ENCODE measurements at places on chromosomes 3 and 15.
A peak's percentile ranks its signal among the peaks of the same experiment; 100 is the strongest.

GRCh38 chr3:55164876-55165275 lies 237.0 kb upstream of the LRTM1 start:
- no peak for DNase-seq

DNA sequence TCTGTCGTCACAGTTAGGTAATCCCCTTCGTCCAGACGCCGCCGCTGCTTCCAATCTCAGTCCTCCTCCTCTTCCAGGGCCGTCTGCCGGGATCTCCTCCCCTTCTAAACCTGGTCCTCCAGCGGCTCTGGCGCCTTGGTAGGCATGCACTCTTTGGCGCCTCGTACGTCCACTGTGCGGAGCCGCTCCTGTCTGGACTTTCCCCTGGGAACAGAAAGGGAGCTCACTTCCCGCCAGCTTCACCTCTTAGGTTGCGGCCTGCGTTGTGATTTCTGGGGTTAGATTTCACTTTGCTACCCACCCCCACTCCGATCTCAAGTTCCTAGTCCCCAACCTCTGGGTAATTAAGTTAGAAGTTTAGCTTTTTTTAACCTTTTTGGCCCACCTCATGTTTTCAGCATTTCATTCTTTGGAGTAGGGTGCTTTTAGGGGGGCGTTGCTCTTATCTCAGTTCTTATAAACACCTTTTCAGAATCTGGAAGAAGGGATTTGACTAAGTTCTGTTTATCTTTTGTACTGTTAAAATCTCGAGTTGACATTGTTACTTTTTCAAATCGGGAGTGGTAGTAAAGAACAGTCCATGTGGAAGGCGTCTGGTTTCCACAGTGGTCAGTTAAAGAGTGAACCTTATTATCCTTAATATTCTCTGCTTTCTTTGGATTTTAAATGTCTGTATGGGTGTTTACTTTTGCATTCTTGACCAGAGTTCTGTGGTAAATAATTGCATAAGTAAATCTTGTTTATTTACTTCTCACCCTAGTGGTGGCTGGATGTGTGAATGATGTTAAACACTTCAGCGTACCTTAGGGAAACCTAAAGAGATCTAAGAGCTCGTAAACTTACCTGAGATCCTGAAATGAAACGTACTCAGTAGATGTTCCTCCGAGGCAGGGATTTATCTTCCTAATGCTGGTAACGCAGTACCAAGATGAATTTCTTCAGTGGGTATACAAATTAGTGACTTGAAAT lies 611 bp downstream of the CTDSPL2 start:
- DNase-seq = no peak

DNA sequence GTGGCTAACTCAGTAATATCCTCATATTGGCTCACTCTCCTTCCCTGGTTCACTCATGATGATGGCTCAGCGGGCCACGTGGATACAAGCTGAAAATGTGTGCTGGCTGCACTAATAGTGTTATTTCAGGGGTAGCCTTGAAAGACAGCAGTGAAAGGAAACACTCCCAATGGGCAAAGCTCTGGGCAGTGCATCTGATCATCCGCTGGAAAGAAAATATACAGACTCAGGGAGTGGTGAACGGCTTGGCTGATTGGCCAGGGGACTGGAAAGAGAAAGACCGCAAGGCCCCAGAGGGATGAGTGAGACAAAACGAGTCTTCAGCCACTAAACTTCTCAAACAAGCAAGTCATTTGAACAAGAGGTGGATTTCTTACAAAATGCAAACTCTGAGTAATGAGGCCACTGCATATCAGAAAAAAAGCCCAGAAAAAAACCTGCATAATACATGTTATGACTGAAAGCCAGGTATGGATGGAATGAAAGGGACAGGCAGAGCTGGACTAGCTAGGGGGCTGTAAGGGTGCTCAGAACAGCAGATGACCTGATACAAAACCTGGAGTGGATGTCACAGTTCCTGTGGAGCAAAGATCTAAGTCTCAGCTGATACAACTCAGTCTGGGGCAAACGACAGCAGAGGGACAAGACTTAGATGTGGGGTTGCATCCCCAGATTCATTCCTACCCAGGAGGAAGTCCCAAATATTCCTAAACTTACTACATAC lies 33.3 kb downstream of the CMTM6 start:
- DNase-seq = no peak

DNA sequence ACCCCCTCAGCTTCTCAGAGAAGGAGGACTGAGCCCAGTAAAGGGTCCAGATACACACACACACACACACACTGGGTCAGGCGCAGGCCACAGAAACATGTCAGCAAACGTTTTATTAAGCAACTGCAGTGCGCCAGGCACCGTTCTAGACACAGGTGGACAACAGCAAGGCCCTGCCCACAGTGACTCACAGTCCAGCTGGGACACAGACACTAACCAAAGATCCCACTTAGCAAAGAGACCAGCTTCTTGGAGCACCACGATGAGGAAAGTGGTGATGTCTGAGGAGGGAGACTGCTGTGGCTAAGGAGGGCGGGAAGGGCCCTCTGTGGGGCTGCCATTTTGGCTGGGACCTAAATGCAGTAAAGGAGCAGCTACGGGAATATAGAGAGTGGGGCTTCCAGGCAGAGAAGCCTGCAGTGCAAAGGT lies 2.8 kb upstream of the VILL start:
- DNase-seq = no peak

DNA sequence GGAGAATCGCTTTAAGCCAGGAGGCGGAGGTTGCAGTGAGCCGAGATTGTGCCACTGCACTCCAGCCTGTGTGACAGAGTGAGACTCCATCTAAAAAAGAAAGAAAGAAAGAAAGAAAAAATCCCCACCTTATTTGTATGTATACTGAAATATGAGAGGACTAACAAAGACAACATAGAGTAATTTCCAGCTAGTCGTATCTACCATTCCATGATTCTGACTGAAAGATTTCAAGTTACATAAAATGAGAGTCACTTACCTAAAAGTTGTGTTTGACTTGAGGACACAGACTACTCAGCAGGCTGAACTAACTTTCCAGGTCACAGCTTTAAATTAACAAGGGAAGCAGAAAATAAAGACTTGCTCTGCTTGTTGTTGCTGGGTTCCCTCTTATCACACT lies 18.8 kb upstream of the PRKCI start:
- no peak for DNase-seq

- DNase-seq = no peak
These were observed 59.9 kb upstream of the DGKG start for GRCh38 chr3:186421946-186422345.

- DNase-seq = no peak
These were observed 14.2 kb upstream of the SLC25A36 start for GRCh38 chr3:140927279-140928069.

DNA sequence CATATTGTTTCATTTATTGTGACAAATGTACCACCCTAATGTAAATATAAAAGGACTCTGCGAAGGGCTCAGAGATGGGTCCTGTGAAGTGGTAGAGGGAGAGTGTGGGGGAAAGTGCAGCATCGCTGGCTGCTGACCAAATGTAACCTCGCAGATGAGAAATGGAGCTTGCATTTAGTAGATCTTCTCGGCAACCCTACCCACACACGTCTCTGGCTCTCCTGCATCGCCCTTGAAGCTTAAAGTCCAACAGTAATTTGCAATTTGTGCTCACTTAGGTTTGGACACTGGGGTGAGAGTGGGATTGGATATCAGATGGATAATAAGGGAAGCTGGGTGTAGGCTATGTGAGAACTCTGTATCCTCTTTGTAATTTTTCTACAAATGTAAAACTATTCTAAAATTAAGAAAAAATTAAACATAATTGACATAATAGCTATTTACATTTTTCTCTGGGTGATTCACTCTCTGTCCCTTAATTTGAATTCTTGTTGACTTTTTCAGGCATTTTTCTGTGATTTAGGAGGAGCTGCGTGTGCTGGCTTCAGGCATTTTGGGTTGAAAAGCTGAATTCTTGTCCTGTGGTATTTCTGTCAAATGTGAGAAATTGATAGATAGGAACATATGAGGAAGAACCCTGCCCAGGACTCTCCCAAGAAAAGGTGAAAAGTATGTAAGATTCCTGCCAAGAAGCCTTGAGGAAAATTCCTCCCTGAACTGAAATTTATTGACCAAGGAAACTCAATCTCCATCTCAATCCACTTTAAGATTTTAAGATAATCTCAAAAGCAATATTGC lies 524.7 kb upstream of the MCTP2 start:
- DNase-seq = no peak

DNA sequence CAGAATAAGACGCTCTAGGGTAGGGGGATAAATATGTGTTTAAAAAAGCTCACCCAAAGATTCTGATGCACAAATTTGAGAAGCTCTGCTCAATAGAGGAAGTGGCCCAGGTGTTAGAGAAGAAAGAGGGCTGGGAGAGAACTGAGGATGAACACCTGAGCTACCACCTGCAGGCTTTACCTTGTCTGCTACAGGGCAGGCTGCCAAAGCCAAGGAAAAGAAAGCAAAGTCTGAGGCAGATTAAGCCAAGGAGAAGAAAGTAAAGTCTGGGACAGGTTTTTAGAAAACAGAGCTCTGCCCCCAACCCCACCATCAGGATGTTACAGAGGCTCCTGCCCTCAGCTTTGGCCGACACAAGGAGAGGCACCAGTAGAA lies 92.9 kb downstream of the THRB start:
- DNase-seq = no peak

GRCh38 chr3:16060945-16061344 lies 113.5 kb upstream of the GALNT15 start:
- DNase-seq = peak; percentile 96

- DNase-seq = no peak
These were observed 64.5 kb downstream of the EPHA3 start for GRCh38 chr3:89171687-89172545.

GRCh38 chr3:31461426-31461825 lies 71.3 kb upstream of the STT3B start:
- DNase-seq = no peak

DNA sequence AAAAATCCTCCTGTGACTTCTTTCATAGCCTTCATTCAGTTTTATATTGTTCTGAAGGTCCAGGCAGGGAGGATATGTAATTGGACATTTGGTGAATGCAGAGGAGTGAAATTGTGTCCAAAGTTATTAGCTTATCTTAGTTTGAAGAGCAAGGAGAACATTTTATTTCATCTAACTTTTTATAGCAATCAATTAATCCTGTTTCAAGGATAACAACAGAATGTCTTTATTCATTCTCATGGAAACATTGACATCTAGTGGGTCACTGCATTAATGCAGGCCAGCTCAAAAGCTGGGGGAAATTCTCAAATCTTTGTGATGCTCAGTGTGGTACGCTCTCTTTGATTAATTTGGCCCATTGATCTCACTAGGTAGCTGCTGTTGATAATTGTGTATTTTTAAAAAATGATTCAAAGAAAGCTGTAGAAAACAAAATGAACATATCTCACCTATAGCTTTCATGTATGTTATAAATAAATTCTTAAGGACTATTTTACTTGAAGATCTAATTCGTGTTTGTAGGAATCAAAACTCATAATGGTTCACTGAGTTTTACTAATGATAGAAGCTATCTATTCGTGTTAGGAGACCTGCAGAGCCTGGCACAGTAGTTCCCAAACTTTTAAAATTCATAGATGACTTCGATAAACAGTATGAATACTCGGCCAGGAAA lies 150.8 kb upstream of the KCNMB2 start:
- DNase-seq = peak; percentile 51

- peak; percentile 16 for DNase-seq
These were observed 18.4 kb upstream of the TOPAZ1 start for GRCh38 chr3:44223299-44223698.

- no peak for DNase-seq
These were observed 4.7 kb upstream of the CPLX3 start for GRCh38 chr15:74821790-74822158.

GRCh38 chr3:14496351-14496750 lies 43.8 kb downstream of the GRIP2 start:
- DNase-seq = no peak

- DNase-seq = no peak
These were observed 574.5 kb upstream of the TBL1XR1 start for GRCh38 chr3:177771780-177772179.

DNA sequence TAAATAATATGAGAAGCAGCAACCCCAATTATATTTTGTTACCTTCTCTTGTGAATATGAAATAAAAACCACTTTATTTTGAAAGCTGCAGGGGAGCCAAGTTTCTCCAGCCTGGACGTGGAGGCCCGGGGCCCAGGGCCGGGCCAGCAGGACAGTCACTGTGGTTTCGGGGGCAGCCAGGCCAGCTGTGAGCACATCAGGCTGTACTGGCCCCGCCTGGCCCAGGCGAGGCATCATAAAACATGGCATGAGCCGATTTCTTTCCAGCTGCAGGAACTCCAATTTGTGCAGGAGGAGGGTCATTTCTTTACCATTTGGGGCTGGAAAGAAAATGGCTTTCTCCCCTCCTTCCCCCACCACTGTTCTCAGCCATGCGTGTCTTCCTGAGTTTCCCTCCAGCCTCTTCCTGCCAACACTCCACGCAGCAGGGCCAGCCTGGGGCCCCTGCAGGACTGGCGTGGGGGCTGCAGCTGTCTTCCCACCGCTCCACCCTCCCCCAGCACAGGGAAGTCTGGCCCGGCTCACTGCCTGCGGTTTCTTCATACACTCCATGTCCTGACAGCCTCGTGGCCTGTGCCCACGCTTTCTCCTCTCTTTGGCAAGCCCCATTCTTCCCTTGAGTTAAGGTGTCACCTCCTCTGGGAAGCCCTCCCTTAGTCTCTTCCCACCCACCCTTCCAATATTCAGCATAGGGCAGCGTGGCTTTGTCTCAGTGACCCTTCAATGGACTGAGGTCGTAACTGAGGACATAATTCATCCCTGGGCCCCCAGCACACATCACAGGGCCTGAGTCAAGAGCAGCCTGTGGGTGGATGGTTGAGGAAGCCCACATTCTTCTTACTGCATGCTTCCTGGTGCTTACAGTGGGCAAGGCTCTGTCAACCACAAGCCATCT lies 135.8 kb downstream of the CHSY1 start:
- no peak for DNase-seq

DNA sequence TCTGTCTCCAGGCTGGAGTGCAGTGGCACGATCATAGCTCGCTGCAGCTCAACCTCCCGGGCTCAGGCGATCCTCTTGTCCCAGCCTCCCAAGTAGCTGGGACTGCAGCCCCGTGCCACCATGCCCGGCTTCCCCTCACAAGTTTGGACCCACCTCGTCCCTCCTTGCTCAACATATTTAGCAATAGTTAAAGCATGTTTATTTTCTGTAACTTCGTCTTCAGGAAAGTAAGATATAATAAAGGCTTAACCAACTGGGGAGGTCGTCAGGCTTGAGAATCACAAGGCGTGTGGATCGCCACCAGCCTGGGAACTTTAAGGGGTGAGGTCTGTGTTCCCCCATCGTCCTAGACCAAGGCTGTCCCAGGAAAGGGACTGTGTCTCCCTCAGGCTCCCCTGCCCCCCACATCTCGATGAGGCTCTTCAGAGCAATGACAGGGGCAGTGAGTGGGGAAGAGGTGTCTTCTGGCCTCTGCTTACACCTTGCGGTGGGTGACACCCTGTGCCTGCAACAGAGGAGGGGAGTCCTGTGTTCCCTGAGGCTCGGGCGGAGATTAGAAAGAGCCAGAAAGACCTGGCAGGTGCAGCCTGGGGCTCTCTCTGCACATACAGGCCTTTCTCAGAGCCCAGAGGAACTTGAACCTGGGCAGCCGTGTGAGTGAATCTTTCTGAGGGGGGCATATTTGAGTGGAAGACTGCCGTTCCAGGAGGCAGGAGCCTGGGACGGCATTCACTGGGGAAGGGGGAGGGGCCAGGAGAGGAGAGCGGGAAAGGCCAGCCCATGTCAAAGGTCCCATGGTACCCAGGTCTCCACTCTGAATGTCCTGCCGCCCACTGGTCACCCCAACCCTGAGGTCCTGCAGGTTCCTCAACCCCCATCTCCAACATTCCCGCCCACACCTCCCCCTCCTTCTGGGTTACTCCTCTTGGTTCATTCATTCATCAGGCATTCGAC lies 152.3 kb downstream of the SMAD6 start:
- DNase-seq = no peak

- DNase-seq = no peak
These were observed 12.4 kb upstream of the OCA2 start for GRCh38 chr15:28111543-28111942.

GRCh38 chr3:187987924-187988323 lies 166.0 kb upstream of the LPP start:
- DNase-seq = no peak
